Keratinocyte (primary cell): ENCODE measurements at places on chromosomes 3 and 15.

DNA sequence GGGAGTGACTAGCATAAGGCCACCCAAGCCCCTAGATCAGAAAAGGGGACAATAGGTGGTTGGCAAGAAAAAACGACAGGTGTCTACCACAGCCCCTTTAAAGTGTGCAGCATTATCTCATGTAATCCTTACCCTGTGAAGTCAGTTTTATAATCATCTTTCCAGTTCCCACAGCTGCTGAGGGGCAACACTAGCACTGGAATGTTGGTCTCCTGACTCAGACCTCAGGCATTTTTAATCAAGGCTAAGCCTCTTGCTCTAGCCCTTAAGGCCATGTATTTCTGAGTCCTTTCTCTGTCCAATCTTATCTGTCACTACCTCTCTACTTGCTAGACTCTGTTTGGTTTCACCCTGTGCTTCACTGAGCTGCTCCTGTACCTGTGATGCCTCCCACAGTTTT is 171.7 kb downstream of the TLE3 start:
- no peak for DNase-seq

- DNase-seq, result no peak
These were observed 36.3 kb downstream of the PRICKLE2 start for GRCh38 chr3:64188810-64189560.

DNA sequence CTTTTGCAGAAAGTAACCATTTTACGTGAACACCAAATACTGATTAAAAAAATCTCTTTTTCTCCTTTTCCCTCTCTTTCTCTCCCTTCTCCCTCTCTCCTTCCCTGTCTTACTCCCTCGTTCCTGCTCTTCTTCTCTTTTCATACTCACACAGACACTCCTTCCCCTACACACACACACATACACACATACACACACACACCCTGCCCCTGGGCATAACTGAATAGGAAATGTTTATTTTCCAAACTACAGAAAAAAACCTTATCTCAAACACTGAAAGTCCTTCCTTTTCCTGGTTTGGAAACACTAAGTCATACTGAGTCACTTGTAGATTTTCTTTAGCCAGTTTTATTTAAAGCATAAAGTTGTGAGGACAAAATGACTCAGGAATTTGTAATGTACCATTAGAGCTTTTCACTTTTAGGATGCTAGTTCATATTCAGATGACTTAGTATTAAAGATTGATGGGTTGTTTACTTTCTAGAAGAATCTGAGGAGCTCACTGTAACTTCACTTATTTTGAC is 62.4 kb downstream of the MBNL1 start:
- peak; percentile 64 for DNase-seq

- DNase-seq, result no peak
These were observed 49.6 kb upstream of the BNIP2 start for GRCh38 chr15:59738676-59739075.

GRCh38 chr15:41207687-41208448 is 22.7 kb downstream of the EXD1 start:
- DNase-seq, result peak; percentile 62

DNA sequence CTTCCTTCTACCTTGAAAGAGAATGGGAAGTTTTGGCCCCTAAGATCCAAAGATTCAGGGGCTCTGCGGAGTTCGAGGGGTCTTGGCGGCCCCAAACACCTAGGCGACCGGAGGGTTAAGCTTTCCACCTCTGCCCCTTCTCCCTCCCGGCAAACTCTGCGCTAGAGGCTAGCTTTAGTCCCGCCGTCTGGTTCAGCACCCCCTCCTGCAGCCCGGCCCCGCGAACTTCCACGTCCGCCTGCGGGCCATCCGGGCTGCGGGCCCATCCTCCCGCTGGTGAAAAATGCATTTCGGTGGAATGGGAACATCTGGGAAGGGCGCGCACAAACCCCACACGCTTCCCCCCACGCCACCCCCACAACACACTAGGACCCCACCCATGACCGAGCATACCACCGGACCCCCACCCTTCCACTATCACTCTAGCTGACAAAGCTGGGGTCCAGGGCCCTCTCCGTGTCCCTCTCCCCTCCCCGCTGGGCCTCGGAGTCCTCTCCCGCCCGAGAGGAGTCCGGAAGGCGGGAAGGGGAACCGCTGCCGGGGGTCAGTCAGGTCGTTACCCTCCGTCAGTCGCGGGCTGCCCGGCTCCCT is 1.0 kb downstream of the SHOX2 start:
- DNase-seq, result no peak
